ENCODE measurements at places on chromosomes 13 and 19.
A peak's percentile ranks its signal among the peaks of the same experiment; 100 is the strongest.

DNA sequence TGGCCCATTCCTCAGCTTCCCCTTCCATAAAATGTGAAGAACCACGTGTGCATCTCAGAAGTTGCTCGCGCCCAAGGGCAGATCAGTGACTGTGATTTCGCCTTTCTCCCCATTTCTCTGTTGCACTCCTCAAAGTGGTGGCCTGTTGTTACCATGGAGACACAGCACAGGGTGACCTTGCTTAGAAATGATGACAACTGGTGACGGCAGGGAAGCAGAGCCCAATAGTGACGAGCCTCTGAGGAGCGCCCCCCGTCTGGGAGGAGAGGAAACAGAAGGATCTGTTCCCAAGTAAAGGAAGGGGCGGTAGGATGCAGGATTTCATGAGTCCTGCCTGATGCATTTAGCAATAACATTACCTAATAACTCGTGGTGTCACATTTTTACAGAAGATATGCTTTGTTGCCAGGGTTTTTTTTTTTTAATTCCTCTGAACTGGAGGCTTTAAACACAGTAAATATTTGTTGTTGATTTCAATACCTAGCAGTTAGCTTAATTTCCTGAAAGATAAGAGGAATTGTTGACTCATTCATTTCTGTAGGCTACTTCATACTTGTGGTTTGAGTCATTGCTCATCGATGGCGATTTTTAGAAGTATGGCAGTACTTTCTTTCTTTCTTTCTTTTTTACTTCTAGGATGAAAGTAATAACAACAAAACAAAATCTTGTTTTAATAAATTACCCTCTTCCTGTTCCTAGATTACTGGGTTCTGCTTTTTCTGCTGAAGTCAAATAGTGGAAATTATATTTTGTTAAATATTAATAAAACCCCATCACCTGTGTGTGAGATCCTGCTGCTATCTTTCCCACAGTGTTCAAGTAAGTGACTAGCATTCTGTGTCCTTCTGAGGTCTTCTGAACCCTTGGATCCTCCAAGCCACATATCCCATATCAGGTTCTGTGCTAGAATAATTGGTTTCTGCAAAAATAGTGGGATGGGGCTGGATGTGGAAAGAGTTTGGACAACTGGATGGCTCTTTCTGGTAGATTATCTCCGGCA lies 36.0 kb downstream of the MBNL2 start:
- DNase-seq = no peak

- DNase-seq = no peak
Observed at GRCh38 chr19:35138305-35138892, at the start of gene FXYD1. Gene FXYD1 (plus strand): TSS chr19:35138824. CDS start chr19:35140080, 1,256 bp downstream.

DNA sequence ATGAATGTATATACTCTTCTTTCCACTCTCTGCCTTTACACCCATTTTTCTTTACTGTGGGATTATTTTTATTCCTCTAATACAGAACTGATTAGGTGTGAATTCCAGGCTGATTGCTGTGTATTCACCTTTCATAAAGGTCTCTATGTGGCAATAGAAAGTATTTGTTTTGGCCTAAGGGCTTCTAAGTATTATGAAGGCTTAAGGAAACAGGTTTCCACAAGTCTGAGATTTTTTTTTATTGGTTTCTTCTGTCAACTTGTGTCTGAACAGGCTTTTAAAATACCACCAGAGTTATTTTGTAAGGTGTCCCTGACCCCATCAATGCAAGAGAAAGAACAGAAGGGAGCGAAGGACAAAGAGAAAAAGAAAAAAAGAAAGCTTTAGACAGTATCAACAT lies 1102.0 kb upstream of the SPRY2 start:
- DNase-seq = no peak

DNA sequence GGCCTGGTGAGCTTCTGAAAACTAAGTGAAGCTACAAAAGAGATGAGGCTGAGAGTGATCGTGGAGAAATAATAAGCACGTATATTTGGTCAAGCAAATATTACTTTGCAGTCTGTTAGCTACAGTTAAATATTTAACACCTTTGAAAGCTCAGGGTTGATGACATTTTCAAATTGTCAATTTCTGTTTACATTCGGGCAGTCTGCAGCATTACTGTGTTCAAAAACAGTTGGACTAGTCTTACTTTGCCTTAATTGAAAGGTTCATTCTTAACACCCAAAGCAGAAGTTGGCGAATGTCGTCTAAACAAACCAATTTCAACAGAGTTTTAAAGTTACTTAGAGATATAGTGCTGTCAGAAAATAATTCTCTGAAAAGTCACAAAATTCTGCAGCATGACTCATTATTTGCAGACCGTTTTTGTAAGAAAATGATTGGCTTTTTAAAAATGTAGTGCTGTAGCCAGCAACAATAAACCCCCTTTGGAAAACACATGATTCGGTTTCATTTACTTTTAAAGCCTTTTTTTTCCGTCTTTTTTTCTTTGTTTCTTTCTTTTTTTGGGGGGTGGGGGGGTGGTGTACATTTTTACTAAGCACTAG lies 549.0 kb downstream of the GPC6 start:
- DNase-seq = no peak

DNA sequence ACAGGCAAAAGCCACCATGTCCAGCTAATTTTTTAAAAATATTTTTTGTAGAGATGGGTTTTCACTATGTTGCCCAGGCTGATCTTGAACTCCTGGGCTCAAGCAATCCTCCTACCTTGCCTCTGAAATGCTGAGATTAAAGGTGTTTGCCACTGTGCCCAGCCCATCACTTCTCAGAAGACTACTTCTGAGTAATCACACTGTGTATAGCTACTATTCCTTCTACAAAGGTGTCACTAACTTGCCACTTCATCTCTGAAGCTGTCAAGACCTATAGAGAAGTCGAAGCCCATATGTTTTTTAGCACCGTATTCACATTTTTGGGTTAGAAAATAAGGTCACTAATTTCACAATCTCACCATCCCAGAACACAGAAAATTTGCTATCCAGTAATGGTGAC lies 36.0 kb upstream of the FNDC3A start:
- no peak for DNase-seq

DNA sequence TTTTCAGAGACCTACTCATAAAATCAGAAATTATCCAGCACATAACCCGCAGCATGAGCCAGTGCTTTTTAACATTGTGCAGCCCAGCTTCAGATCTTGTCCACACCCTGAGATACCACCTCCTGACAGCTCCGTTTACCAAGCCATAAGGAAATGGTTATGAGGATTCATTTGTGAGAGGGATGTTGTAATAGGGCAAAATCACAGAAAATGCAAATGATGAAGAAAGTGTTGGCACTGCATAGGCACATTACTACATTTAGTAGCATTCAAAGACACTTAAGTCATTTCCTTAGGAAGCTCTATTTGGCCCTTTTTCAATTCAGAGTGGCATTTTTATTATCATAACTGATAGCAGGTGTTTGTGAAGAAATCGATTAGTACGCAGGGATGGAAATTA lies 277.5 kb downstream of the DNAJC15 start:
- no peak for DNase-seq

DNA sequence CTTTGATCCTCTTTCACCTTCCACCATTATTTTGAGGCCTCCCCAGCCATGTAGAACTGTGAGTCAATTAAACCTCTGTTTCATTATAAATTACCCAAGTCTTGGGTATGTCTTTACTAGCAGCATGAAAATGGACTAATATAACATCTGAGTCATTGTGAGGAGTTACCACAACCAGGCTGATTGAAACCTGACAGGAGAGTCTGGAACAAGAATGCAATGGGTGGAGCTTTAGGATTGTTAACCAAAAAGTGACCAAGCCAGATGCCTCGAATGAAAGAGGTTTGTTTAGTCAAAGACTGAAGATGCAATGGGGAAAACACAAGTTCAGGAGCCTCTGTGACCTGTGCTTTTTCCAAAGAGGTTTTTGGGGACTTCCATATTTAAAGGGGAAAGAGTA lies 659.0 kb downstream of the SLITRK6 start:
- no peak for DNase-seq

- no peak for DNase-seq
Observed at GRCh38 chr13:50171590-50172282, 156.5 kb downstream of the KCNRG start.

- no peak for DNase-seq
Observed at GRCh38 chr13:39765801-39766463, 110.5 kb downstream of the COG6 start.

GRCh38 chr13:99605420-99606323 lies 104.4 kb downstream of the TM9SF2 start:
- DNase-seq = peak; percentile 89

GRCh38 chr13:35848336-35849255 lies 282.6 kb downstream of the DCLK1 start:
- DNase-seq = no peak

GRCh38 chr19:5112681-5113575 lies 144.0 kb downstream of the KDM4B start:
- no peak for DNase-seq

GRCh38 chr13:51276636-51277035 lies 54.4 kb downstream of the FAM124A start:
- DNase-seq = no peak

GRCh38 chr13:27171827-27172494 lies 350 bp upstream of the USP12 start:
- DNase-seq = peak; percentile 100

GRCh38 chr19:6402837-6403608 lies 10.1 kb upstream of the GTF2F1 start:
- no peak for DNase-seq

DNA sequence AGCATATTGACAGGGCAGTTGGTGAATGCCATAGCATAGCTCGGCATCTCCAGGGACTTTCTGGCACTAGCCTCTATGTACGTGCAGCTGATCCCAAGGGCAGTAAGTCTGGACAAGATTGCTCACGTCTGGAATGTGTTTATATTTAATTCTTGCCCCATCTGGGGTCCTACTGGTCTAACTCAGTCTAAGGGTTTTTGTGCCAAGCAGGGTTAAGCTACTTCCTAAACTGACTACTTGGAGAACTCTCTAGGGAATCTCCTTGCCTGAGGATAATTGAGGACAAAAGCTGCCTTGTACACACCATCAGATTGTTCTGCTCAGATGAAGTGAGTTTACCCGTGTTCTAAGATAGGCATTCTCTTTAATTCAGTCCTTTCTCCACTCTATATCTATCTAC lies 358.1 kb downstream of the MYO16 start:
- no peak for DNase-seq

- DNase-seq = no peak
Observed at GRCh38 chr13:48976576-48977285, 1.0 kb downstream of the FNDC3A start.

GRCh38 chr13:97114651-97115050 lies 107.5 kb upstream of the MBNL2 start:
- DNase-seq = no peak

DNA sequence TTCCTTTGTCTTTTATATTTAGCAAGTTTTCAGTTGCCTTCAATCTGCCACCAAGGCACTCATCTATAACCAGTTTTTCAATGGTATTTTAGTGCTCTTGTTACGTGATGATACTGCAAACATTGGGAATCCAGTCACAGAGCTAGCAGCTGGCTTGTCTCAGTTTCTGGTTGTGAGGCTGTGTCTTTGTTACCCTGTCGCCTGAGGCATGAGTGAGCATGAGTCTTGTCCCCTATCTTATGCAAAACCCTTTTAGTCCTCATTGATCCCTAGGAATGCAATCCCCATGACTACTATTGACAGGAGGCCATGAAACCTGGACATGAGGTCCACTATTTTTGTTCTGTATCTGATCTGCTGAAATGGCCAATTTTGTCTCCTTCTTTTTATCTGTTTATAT lies 391.0 kb downstream of the LMO7 start:
- no peak for DNase-seq

DNA sequence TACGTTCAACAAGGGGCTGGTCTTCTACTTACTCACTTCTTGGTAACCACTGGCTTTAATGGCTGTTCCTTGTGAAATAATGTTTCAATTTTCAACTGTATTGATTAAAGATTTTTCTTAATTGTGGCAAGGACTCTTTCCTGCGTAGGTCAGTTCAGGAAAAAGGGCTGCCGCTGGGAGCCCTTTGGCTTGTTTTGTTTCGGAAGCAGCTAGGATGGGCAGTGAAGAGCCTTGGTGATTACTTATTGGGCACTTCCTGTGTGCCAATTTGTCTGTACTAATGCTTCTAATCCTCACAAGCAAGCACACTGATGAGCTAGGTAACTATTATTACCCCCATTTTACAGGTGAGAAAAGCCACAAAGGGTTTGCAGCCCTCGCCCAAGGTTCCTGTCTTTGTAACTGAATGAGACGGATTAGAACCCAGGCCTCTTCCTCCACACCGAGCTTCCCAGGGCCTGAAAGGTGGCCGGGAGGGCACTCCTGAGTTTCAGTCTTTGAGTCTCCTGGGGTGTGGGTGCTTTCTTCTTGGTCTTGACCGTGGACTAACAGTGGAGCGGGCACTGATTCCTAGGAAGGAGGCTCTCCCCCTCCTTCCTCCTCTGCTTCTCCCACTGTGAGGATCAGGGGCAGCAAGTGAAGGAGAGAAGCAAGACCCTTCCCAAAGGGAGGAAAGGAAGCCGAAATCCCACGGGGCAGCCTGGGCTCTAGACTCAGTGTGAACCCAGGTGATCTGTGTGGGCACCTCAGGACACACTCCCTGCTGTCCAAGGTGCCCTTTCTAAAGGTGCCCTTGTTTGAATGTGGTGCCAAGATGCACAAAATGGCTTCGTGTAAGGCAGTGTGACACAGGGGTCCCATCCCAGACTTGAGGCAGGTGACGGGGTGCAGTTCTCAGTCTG lies 3.7 kb downstream of the COL4A2 start:
- no peak for DNase-seq

- no peak for DNase-seq
Observed at GRCh38 chr13:60273971-60274527, 110.3 kb upstream of the DIAPH3 start.

- DNase-seq = peak; percentile 86
Observed at GRCh38 chr19:1026783-1027649, 608 bp downstream of the CNN2 start.

DNA sequence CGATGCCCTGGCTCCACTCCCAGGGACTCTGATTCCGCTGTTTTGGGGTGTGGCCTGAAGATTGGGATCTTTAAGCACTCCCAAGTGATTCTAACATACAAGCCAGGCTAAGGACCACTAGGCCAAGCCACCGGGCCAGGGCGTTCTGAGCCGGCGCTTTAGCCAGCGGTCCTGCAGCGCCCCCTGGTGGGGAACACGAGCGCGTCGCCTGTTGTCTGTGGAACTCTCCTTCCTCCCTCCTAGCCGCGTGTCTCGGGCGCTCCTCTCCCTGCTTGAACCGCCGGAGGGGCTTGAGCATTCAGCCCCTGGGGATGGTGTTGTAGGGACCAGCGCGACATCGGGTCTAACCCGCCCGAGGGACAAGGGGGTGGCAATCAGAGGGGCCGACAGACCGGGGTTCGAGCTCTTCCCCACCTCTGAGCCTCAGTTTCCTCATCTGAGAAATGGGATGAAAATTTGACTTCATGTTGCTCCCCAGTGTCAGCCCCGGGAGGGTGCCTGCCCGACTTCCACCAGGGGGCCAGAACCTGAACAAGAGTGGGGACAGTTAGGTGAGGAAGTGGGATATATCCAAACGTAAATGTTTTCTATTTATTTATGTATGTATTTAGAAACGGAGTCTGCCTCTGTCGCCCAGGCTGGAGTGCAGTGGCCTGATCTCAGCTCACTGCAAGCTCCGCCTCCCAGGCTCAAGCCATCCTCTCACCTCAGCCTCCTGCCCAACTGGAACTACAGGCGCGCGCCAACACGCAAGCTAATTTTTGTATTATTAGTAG lies 18.0 kb upstream of the PNMA8B start:
- peak; percentile 94 for DNase-seq

GRCh38 chr19:53520547-53521372 lies 17.2 kb upstream of the ZNF331 start:
- DNase-seq = peak; percentile 95

All from spleen (tissue), 13 donors.